D341Med (cell line): ENCODE measurements at places on chromosomes 4 and X.

- DNase-seq, result no peak
Measured at GRCh38 chr4:102683881-102684609, 76.7 kb downstream of the MANBA start.

DNA sequence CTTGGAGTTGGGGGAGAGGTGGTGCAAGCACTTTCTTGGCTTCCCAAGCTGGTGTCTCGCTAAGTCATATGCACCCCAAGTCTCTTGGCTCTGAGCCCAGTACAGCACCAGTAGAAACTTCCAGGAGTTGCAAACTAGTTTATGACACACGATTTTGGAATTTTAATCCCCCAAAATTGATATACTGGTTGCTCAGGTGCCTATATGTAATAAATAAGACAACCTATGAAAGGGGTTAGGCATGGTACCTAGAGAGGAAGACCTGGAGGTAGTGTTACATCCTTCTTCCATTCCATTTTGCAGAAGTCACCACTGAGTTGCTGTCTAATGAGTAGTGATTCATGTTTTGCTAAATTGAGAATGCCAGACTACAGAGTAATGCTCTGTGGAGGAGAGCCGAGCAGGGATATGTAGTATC, 4.3 kb upstream of the SLC4A4 start:
- no peak for DNase-seq

GRCh38 chr4:121156822-121157769, 7.0 kb downstream of the TNIP3 start:
- peak; percentile 16 for DNase-seq

GRCh38 chr4:87886083-87886482, 53.3 kb downstream of the MEPE start:
- no peak for DNase-seq

DNA sequence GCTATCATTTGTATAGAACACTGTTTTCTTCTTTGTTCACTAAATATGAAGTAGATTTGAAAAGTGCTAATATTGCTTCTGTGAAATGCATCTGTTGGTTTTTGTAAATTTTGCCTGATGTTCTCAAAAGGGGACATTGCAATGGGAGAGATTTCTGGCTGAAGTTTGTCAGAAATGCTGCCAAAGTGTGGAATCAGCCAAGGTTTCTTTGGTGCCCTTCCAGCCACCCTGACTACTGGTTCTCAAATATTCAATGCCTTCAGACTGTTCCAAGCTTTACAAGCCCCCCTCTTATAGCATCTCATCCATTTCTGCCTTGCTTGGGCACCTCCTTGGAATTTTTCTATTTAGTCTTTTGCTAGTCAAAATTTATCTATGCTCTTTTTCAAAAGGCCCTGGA, 60.6 kb upstream of the TMLHE start:
- DNase-seq, result no peak

GRCh38 chr4:181559637-181560036, 683.6 kb upstream of the TENM3 start:
- no peak for DNase-seq

DNA sequence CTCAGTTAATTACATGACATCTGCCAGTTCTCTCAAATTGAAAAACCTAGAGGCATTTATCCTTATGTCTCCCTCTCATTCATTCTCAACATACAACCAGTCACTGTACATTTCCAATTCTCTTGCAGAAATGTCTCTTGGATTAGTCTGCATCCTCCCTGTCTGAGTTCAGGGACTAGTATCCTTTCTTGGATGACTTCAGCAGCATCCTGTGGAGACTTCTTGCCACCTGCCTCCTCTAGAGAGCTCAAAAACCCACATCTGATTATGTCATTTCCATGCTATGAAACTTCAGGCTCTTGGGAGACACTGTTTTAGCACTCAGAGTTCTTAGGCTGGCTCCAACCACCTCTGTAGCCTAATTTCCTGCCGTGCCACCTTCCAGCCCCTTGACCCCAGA, 515.1 kb upstream of the DIPK2B start:
- DNase-seq, result no peak

DNA sequence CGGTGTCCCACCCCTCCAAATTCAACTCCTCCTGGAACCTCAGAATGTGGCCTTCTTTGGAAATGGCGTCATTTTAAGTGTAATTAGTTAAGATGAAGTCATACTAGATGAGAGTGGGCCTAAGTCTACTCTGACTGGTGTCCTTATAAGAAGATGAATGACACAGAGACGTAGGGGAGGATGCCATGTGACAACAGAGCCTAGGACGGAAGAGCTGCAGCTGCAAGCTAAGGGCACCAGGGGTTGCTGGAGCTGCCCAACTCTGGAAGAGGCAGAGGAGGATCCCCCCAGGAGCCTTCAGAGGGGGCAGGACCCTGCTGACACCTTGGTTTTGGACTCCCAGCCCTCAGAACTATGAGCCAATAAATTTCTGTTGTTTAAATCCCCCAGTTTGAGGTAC, 115.1 kb downstream of the STK32B start:
- peak; percentile 4 for DNase-seq

DNA sequence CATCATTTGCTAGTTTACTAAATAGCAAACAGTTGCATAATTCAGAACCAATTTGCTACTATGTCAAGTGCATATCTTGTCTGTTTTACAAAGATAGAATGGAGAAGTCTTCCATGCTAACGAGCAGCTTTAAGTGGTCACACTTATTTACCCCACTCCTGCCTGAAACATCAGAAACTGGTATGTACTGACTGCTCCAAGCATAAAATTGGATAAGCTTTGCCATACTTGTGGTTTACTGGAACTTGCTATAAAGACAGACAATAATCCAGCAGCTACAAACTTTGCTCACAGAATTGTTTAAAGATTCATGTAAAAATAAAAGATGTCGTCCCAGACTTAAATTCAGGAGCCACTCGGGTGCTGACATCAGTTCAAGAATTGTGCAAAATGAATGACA, 13.3 kb upstream of the CDKL2 start:
- DNase-seq, result no peak

DNA sequence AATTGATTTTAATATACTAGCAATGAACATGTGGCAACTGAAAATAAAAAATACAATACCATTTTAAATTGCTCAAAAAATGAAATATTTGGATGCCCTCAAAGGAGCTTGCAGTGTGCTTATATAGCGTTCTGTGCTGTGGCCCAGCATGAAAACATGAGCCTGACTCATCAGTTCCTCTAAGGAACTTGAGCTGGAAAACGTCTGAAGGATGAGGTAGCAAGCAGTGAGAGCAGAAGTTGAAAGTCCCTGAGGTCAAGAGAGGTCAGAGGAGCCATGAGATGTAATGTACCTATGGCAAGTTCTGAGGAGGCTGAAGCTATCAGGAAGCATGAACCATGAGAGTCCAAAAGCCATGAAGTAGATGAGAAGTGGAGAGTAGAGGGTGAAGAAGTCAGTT, 59.7 kb downstream of the HMGB3 start:
- no peak for DNase-seq

- DNase-seq, result no peak
Measured at GRCh38 chr4:25628451-25628850, 27.2 kb upstream of the SLC34A2 start.

DNA sequence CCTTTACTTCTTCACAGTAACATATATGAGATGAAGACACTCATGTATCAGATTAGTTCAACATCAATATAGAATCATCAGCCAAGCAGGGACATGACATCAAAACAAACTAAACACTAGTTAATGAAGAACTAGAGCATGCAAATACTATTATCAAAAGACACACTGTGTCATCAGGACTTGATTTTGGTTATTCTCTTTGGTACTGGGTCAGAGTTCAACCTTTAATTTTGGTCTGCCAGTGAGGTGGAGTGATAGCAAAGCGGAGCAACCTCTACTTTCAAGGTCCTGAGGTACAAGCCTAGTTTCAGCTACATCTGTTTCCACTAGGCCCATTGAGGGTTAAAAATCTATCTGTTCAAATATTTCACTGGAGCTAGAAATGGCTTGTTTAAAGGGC, 70.5 kb downstream of the TEX13A start:
- no peak for DNase-seq

DNA sequence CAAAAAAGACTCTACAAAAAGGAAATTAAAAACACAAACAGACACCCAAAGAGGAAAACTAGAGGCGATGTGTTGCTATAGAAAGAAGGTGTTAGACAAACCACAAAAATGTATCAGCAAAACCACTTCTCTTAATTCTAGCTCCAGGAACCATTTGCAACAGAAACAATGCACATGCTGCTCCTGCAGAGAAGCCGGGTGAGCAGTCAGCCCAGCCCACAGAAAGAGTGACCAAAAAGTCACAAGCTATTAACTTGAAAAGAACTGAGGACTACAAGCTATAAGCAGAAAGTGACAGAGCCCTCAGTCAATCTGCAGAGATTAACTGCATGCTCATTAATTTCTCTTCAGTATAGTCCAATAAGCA, 96.2 kb upstream of the KLHL13 start:
- DNase-seq, result no peak

- DNase-seq, result no peak
Measured at GRCh38 chrX:68462653-68463052, 29.4 kb upstream of the OPHN1 start.

- DNase-seq, result no peak
Measured at GRCh38 chr4:273309-274017, 31.8 kb downstream of the ZNF732 start.

GRCh38 chrX:126719208-126719607, 100.3 kb upstream of the PRR32 start:
- no peak for DNase-seq
